ENCODE measurements at places on chromosomes 12 and 14. TPM values are rescaled to one million over a fixed set of nuclear protein-coding genes. Genes with fewer than 3 reads are reported as not detected.

GRCh38 chr12:597926-598568 is 65.2 kb downstream of the NINJ2 start:
- DNase-seq = no peak

DNA sequence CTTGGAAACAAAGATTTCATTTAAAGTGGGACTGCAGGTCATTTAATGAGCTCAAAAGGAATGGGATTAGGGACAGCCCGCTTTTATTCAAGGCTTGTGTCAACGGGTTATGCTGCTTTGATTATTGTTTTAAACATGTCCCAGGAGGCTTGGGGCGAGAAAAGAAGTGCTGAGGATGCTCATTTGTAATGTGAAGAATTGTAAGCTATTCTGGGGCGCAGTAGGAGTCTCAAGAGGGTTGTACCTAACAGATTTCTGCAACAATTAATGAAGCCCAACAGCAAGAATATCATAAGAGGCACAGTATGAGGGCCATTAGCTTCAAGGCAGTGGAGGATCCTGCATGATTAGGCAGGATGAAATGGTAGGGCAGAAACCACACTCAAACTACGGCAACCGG is 122.5 kb downstream of the KTN1 start:
- no peak for DNase-seq

GRCh38 chr12:113980537-113981337 is 14.6 kb upstream of the RBM19 start:
- no peak for DNase-seq

DNA sequence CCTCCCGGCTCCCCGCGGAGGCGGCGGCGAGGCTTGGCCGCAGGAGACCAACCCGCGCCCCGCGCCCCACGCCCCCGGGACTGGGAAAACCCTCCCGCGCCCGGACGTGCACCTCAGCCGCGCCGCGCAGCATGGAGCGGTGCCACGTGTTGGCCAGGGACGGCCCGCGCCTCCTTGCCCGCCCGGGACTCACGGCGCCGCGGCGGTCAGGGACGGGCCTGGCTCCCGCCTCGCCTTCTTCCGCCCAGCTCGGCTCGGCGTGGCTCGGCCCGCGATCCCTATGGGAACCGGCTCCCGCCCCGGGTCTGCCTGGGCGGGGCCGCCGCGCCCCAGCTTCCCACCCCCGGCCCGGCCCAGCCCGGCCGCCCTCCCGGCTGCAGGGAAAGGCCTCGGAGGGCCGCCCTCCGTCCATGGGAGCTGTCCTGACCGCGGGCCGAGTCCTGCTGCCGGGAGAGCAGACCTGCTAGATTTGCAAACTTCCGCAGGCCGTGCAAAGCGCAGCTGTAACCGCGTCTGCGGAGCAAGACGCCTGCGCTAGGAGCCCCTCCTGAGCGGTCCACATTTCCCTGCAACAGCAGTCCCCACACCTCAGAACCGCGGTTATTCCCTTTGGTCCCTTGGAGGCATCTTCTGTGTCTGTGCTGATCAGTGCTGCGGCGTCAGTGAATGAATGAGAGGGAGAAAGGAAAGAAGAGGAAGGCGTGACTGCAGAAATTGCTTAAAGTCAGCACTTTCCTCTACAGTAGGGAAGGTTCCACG is at the start of gene CDKL1:
Gene CDKL1 (minus strand): TSS at position 251 of the 759 bp plus-strand sequence. CDS start 1,013 bp downstream, outside the sequence.
- DNase-seq = peak; percentile 89

DNA sequence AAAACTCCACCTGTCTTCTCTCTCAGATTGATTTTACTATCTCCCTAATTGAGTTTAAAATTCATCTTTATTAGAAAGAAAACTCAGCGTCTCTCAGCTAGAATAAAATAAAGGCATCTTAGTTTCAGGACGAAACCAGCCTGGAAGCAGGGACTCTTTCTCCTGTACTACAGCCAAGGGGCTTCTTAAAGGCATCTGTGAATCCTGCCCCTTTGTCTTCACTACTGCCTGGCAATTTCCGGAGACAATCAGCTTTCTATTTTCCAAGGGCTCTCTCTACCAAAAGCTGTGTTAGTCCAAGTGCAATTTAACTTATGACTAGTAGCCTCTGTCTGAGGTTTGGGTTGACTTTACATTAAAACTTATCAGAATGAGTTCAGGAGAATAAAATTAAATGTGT is 623.3 kb upstream of the FOXG1 start:
- no peak for DNase-seq

DNA sequence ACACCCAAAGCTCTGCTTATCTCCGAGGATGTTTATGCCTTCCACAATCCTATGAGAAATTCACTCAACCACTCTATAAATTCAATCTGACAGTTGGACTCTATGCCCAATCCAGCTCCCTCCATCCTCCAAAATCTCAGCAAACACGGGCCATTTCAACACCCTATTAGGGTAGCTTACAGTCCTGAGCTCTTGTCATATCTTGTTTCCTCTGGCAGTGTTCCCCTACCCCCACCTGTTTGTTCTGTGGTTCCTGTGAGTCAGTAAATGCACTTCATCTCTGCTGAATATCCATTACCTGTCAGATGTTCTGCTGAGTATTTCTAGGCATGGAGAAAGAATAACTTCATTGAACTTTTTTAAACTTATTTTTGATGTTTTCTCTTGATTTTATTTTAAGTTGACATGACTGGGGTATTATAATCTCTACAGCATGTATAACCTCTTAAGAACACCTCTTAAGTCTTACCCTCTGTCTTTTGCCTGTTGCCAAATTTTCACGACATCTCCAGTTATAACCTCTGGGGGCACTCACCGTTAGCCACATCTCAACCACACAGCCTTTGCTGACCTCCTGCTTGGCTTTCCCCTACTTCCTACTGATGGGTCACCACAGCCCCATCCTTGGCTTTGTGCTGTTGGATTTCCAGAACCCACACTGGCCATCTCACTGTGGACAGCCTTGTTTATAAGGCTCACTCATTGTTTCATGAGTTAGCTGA is 317.0 kb upstream of the TMPO start:
- no peak for DNase-seq

- no peak for DNase-seq
These were observed 654.8 kb upstream of the TBX3 start for GRCh38 chr12:115338566-115339294.

- DNase-seq = no peak
These were observed 380.1 kb downstream of the RAD51B start for GRCh38 chr14:68199554-68200151.

DNA sequence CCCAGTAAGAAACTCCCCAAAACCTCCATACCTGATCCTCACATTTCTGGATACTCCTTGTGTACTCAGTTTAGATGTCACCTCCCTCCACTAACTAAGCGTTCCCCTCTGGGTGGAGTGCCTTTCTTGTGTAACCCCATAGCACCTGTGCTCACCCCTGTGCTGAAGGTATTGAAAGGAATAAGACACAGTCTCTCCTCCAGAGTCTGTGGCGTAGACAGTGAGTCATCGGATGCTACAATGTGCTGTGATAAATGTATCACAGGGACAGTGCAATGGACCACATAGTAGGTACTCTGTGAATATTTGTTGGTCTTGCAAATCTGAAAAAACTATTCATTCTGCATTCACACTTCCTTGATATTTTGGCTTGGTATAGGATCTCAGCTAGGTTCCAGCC is 30.8 kb downstream of the TSPAN9 start:
- no peak for DNase-seq

- no peak for DNase-seq
These were observed 326.7 kb downstream of the DPF3 start for GRCh38 chr14:72567226-72567625.

- no peak for DNase-seq
These were observed 96.6 kb upstream of the ADAMTS20 start for GRCh38 chr12:43648636-43649035.

GRCh38 chr14:65461730-65462129 is 49.2 kb downstream of the FUT8 start:
- no peak for DNase-seq

- no peak for DNase-seq
These were observed 41.7 kb downstream of the PLBD1 start for GRCh38 chr12:14525964-14526363.

- DNase-seq = no peak
These were observed 603.5 kb downstream of the RPL10L start for GRCh38 chr14:46048127-46048526.

DNA sequence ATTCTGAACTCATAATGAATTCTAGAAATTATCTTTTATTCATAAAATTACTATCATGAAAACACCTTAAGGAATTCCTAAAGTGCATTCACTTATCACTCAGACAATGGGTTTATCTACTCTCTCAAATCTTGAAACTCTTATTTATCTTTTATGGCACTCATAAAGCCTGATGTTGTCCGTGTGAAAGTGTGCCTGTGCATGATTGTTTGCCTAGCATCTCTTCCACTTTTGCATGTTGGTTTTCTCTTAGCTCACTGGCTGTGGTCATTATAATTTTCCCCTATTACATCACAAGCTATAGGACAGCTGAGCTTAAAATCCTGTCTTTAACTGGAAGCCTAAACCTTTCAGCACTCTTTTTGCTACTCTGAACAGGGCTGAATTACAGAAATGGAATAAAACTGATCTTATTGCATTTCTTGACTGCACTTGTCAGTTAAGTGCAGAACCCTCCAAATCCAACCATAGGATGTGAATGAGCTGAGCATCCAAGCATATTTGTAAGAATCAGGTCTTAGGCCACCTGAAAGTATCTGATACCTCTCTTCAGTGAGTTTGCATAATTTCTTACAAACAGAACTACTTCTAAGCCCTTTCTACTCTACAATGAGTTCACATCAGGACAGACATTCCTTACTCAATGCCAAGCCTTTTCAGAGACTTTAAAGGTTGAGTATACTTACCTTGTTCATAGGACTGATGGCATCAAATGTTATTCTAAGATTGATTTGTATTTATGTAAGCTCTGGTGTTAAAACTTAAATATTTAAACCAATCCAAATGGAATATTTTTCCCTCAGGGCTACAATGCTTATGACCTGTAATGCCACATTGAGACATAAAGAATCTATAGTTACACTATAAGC is 221.2 kb upstream of the KITLG start:
- no peak for DNase-seq

DNA sequence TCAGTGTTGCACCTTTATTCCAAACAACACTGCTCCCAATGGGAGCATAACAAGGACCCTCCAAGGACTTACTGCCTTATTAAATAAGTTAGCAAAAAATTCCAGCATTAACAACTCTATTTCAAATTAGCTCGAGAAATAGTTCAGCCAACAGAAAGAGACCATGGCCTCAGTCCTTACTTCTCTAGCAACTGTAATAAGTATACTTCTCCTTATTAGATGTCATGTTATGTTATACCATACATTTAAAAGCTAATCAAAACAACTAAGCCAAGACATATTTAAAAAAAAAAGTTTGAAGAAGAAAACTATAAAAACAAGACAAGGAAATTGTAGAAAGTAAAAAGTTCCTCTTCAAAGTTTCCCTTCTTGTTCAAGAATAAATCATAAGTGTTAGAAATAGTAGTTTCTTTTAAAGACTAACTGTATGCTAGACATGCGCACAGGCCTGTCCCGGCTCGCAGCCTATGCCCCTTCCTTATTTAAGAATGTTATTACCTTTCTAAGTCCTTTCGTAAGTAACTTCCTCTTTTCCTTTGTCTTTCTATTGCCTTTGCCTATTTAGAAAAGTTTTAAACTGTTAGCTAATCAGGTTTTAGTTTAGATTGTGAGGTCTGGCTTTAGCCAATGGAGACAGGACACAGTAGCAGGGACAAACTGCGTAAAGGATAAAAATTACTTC is 68.6 kb downstream of the RESF1 start:
- DNase-seq = no peak

DNA sequence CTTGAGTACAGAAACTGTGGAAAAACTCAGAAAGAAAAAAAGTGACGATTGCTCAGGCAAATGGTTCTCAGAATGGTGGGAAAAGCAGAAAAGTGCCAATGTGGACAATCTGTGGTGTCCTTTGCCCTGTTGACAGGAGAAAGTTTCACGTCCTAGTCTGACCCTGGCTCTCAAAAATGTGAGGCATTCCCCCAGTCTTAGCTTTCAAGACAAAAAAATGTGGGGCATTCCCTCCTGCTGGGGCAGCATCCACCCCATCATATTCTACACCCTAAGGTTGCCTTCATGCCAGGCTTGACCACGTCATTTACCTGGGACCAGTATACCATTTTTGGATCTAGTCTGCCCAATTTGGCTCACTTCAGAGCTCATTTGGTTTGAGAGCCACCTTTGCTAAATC is 20.7 kb upstream of the ANAPC7 start:
- DNase-seq = no peak

MUCL1 gene
- total RNA-seq = 1,631 TPM

P2RX2 gene
- total RNA-seq = not detected

BEST3 gene
- not detected for total RNA-seq

KLRK1 gene
- not detected for total RNA-seq

POTEG gene
- total RNA-seq = not detected

DPPA3 gene
- total RNA-seq = not detected

IL26 gene
- total RNA-seq = not detected
